ENCODE measurements at places on chromosomes 3 and 15.

- no peak for DNase-seq
Observed at GRCh38 chr3:124059580-124059979, 67.7 kb upstream of the ROPN1 start.

GRCh38 chr15:68635141-68635540 is 56.3 kb downstream of the CORO2B start:
- DNase-seq = peak; percentile 86

GRCh38 chr15:100105101-100105500 is 236.7 kb downstream of the ADAMTS17 start:
- no peak for DNase-seq

DNA sequence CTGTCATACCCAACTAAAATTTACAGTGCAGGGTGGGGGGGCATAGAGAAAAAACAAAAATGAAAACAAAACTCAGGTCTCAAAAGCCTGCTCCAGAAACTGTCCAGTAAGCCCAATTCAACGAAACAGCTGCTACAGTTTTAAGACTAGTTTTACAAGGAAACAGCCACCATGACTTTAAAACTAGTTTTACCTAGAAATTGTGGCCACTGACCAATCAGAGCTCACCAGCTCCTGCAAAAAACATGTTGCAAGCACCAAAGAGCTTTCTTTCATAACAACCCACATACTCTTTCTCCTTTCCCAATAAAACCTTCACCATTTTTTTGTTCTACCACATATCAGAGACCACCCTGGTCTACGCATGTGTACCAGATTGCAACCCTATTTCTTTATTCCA is 7.3 kb upstream of the CFAP91 start:
- no peak for DNase-seq

DNA sequence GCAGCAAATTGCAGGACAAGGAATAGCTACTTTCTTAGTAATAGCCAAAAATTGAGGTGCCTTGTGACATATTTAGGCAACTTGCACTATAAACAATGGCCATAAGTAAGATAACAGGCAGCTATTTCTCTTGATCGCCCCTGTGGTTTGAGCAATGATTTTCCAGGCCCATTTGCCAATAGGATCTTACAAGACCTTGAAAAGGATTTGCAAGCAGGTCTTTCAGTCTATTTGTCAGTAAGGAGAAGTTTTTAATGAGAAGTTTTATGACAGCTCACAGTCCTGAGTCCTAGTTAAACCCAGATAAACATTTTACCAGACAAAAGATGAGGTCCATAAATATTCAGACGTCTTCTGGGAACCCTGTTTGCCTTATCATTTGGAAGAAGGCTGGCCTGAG is 645.5 kb downstream of the RBMS3 start:
- no peak for DNase-seq

GRCh38 chr15:95839367-95839782 is 491.1 kb upstream of the NR2F2 start:
- DNase-seq = no peak

GRCh38 chr15:64875641-64876223 is 34.0 kb downstream of the PLEKHO2 start:
- DNase-seq = no peak

GRCh38 chr3:134309987-134310700 is 59.5 kb upstream of the RYK start:
- DNase-seq = no peak

DNA sequence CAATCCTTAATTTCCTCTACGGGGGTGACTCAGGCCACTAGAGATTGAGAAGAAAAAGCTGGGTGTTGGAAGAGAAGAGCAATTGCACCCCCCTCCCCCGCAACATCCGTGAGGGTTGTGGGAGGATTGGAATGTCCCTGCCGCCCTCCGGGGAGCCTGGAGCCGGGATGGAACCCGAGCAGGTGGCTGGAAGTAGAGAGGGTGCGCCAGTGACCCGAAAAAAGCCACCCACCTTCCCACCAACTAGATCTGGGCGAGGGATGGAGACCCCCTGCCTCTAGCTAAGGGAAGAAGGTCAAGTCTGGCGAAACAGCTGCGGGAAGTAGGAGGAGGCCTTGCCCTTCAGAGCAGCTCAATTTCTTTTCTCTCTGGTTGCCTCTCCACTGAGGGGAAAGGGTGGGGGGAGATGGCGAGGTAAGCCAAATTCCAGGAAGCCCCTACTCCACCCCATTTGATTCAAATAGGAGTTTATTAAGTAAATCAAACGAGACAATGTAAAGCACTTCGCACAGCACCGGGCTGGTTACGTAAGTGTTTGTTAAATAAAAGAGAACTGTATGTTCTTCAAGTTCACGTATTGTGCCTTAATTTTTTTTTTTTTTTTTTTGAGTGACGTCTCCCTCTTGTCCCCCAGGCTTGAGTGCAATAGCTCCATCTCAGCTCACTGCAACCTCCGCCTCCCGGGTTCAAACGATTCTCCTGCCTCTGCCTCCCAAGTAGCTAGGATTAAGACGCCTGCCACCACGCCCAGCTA is 1.1 kb upstream of the WWTR1 start:
- peak; percentile 13 for DNase-seq

DNA sequence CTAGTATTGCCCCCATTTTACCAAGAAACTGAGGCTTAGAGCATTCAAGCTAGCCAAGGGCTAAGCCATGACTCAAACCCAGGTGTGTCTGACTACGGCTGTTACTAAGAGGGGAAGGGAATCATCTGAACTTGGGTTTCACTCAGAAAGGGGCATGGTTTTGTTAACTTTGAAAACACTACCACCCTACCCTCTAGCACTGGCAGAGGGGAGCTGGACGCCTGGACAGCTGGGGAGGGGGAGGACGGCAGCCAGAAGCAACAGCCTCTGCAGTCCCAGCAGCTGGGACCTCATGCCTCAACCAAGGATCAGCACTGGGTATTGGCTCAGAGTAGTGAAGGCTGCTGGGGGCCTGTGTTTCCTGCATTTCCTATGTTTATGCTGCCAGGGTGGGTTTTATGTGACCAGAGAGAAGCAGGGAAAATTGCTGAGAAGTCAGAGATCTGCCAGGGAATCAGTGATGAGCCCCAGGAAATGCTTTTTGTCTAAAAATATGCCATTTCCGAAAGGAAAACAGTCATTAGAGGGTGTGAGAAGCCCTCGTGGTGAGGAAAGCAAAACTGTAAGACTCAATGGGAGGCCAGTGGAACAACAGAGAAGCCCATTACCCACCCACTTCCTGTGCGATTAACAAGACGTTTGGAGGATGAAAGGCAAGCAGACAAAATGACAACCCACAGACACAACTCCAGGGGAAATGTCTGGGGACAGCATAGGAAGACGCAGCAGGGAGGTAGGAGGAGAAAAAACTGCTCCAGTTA is 41.2 kb downstream of the LIPC start:
- DNase-seq = no peak

- DNase-seq = no peak
Observed at GRCh38 chr3:31384117-31384516, 148.6 kb upstream of the STT3B start.

DNA sequence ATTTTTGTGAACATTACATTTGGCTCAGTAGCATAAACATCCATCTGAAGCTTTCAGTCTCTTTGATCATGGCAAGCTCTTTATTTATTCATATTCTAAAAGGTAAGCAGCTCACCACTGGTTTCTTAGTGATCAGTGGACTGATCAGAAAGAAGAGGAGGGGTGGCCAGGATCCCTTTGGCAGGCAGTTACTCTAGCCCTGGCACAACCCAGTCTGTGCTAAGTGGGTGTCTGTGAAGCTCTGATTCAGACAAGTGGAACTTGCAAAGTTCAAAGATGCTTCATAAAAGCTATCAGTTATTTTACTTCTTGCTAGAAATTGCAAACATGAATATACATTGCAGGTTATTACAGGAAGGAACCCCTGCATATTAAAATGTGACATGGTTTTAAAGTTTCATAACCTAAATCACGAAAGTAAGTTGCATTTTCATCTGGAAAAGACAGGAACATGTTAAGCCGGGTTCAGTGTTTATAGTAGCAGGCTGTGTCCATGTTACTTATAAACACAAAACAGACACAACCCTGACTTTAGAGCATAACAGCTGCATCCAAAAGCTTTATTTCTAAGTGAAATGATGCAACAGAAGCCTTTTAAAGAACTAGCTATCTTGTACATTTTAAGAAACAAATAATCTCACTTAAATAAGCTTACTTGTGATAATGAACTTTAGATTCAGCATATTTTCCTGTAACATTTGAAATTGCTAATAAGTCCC is 785.3 kb downstream of the MCTP2 start:
- no peak for DNase-seq

GRCh38 chr3:80898211-80898610 is 863.2 kb downstream of the GBE1 start:
- peak; percentile 7 for DNase-seq

DNA sequence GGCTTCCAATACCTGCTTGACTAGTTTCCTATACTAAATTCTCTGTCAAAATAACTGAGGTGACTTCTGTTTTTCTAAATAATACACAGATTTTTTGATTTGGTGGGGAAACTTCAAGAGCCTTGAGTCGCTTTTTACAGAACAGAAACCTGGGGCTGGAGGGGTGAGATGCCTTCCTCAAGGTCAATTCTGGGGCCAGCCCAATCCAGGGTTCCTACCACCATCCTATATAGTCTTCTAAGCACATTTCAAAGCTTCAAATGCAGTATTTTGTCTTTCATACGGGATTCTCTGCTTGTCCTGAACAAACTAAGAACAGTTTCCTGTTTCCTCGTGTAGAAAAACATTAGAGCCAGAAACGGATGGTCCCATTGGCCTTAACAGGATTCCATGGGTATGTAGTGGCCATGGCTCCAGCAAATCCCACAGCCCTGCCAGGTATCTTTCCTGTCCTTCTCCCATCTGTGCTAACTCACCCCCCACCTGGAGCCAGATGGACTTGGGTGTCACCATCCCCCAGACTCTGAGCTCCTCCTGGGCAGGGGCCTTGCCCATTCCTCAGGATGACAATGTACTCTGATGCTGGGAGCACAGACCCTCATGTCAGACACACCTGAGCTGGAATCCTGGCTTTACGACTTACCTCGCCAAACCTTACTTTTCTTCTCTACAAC is 146.9 kb downstream of the KLF13 start:
- DNase-seq = no peak

- DNase-seq = no peak
Observed at GRCh38 chr3:60192297-60193114, 1058.7 kb downstream of the FHIT start.

DNA sequence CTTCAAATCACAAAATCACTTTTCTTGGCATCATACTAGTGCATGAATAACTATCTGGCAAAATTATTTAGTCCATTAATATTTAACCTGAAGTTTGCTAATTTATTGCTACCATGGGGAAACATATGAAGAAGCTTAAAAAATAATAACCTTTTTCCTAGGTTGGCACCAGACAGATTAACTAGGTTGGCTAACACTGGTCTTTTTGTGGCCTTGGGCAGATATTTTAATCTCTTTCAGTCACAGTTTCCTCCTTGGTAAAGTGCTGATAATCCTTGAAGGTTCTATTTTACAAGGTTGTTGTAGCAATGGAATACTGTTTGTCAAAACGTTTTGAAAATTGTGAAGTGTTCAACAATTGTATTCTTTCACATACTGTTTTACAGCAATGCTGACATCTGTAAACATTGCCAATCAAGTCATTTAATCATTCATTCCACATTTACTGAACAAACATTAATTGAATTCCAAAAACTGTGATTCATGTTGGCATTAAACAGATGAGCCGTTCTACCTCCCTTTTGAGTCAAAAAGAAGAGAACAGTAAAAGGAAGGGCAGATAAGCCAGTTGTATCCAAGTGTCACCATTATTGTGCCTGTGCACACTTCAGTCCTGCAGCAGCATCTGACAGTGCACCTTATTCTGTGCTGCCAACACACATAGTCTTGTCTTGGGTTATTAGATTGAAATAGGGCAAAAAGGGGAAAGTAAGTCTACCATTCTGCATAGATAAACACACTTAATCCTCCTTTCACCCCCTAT is 21.9 kb downstream of the EPHA6 start:
- DNase-seq = no peak

GRCh38 chr15:73908030-73908821 is 18.0 kb upstream of the LOXL1 start:
- DNase-seq = peak; percentile 88

GRCh38 chr15:71509139-71509538 is 301.2 kb upstream of the NR2E3 start:
- DNase-seq = no peak
